ENCODE measurements at places on chromosomes 12 and 14. TPM values are rescaled to one million over a fixed set of nuclear protein-coding genes. Genes with fewer than 3 reads are reported as not detected.

Gene OTX2
- not detected for total RNA-seq

Gene ERP27
- not detected for total RNA-seq

Gene RD3L
- not detected for total RNA-seq

Gene GNB3
- 2.5 TPM for total RNA-seq

Gene LRRIQ1
- total RNA-seq = not detected

Gene NPC2
- 363 TPM for total RNA-seq

Gene RNASE7
- not detected for total RNA-seq

Gene DEPDC4
- not detected for total RNA-seq

Gene PYGL
- 77.9 TPM for total RNA-seq

Gene WDR89
- total RNA-seq = 6.3 TPM

Gene TAS2R46
- total RNA-seq = 0.72 TPM

Gene MORN3
- 0.90 TPM for total RNA-seq

Gene ABCD2
- total RNA-seq = not detected

Gene CLEC2A
- total RNA-seq = not detected

Gene RTN1
- 0.18 TPM for total RNA-seq

Gene AQP2
- not detected for total RNA-seq

Gene ASCL1
- not detected for total RNA-seq

Gene FOXJ2
- 8.4 TPM for total RNA-seq

Gene ACOT4
- total RNA-seq = 0.49 TPM

Gene DNAI7
- total RNA-seq = not detected

Gene LRRC74A
- not detected for total RNA-seq
